Activated CD4-positive, alpha-beta memory T cell treated with anti-CD3 and anti-CD28 coated beads for 36 hours (primary cell): ENCODE measurements at places on chromosomes 2 and 18. TPM values are rescaled to one million over a fixed set of nuclear protein-coding genes. Genes with fewer than 3 reads are reported as not detected.

- no peak overlapping the region for H3K27ac ChIP-seq
- no peaks in the 10 kb centered on the region for H3K4me1 ChIP-seq
- no peaks in the 10 kb centered on the region for H3K27me3 ChIP-seq
- DNase-seq, result no peak
Measured at GRCh38 chr18:25176518-25177042, 175.4 kb downstream of the ZNF521 start.

CMPK2 gene
- 6.8 TPM for total RNA-seq

DNA sequence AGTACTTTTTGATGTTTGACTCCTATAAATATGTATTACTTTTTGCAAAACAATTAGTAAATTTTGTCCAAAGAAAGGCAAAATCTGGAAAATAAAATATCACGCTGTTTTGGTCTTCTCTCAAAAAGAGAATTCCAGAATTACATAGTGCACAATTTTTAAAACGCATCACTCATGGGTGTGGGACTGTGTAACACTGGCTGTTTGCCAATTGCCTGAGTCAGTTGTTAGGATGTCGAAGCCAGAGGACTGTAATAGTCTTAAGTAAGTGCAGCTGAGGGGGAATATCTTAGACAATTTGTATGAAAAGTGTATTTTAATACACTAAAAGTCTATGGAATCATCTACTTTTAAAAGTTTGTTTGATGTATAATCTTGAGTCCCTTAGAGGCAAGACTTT is 24.1 kb upstream of the EPHA4 start:
- H3K27me3 ChIP-seq, result peaks cover 11% of the 10 kb centered on the region
- H3K36me3 ChIP-seq, result no peaks in the 10 kb centered on the region
- no peak overlapping the region for H3K27ac ChIP-seq
- no peaks in the 10 kb centered on the region for H3K4me1 ChIP-seq
- H3K4me3 ChIP-seq, result no peak overlapping the region

THADA gene
- total RNA-seq, result 39.0 TPM

DNA sequence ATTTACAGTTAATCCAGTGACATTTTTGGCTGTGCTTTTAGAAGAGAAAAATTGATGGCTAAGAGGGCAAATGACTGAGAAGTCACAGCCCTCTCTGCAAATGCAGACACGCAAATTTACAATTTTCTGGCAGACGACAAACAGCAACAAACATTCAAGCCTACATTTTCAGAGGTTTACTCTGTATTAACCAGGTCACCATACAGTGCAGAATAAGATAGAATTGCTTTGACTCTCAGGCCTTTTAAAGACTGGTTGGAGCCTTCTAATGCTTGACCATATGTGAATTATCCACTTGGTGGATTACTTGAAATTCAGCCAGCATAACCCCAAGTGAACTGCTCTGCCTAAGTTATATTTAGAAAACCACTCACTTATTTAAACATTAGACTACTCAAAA is 280.9 kb upstream of the STON1 start:
- H3K27ac ChIP-seq, result no peak overlapping the region
- no peaks in the 10 kb centered on the region for H3K36me3 ChIP-seq
- H3K4me1 ChIP-seq, result peaks cover 14% of the 10 kb centered on the region
- no peak overlapping the region for H3K4me3 ChIP-seq
- H3K27me3 ChIP-seq, result no peaks in the 10 kb centered on the region
